ENCODE measurements at places on chromosomes 3 and 15. TPM values are rescaled to one million over a fixed set of nuclear protein-coding genes. Genes with fewer than 3 reads are reported as not detected.

DNA sequence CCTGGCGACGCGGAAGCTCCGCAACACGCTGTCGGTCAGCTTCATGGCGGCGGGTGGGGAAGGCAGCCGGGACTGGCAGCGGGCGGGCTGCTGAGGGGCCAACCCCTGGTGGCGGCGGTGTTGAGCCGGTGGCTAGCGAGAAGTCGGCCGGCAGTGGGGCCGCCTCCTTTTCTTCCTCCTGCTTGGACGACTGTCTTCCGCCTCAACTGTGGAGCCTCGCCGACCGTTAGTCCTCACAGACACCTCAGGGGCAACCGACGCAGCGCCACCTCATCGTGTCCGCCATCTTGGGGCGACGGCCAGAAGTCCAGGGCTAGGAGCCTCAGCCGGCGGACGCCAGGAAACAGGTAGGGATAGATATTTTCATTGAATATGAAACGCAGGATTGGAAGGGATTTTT lies 875.1 kb downstream of the NSUN3 start:
- DNase-seq: no peak

DNA sequence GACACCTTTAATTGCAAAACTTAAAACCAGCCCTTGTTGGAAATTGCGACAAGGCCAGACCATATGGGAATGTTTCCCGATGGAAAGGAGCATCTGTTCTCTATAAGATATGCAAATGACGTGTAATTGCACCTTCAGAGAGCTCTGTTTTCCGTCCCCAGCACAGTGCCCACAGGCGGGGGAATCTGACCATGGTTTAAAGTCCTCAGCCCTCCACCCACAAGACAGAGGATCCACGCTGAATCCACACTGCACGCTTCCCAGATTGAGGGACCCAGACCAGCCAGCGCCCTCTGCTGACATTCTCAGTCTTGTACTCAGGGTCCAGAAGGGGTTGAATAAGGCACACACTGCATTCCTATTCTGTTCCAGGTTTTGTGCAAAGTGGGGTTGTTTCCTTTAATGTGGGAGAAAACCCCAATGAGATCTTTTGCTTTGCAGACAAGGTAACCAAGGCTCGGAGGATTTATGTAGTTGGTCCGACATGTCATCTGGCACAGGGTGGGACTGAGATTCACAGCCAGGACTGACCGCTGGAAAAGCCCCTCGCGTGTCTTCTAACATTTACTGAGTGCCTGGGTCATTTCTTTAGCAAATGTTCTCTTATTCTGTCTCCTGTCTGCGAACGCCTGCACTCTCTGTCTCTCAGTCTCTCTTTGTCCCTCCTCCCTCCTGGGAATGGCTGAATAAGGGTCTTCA lies 36.8 kb upstream of the KLHL25 start:
- peak; percentile 38 for DNase-seq

Gene IL16
- total RNA-seq: 0.38 TPM

DNA sequence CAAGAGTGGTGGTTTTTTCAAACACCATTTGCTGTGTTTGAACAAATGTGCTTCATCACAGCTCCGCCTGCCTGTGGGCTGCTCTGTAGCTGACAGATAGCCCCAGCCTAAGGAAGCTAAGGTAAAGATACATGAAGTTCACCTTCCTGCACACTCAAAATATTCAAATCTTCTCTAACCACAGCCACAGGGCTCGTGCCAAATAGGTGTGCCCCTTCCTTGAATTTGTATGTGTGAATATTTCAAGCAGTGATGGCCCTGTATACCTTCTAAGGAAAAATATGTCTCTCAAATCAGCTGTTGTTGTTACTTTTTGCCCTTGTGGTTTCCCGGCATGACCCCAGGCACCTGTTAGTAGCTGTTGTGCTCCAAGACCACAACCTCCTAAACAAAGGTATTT lies 92.8 kb downstream of the CCNL1 start:
- DNase-seq: no peak

Gene GOLGA8S
- 0.81 TPM for total RNA-seq

DNA sequence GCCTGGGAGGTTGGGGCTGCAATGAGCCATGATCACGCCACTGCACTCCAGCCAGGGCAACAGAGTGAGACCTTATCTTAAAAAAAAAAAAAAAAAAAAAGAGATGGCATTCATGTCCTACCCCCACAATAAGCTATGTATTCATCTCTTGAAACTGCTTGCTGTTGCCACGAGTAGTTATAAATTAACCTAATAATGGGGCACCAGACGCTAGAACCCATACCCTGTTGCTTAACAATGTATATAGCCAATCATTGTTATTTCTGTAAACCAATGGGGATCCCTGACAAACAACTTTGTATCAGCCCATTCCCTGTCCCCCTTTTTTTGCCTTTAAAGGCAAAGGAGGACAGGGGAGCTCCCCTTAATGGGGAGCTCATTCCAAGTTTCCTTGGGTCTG lies 2.8 kb upstream of the LACTB start:
- no peak for DNase-seq

GRCh38 chr3:45332901-45333407 lies 55.4 kb upstream of the LARS2 start:
- DNase-seq: no peak

Gene AGBL1
- total RNA-seq: not detected

DNA sequence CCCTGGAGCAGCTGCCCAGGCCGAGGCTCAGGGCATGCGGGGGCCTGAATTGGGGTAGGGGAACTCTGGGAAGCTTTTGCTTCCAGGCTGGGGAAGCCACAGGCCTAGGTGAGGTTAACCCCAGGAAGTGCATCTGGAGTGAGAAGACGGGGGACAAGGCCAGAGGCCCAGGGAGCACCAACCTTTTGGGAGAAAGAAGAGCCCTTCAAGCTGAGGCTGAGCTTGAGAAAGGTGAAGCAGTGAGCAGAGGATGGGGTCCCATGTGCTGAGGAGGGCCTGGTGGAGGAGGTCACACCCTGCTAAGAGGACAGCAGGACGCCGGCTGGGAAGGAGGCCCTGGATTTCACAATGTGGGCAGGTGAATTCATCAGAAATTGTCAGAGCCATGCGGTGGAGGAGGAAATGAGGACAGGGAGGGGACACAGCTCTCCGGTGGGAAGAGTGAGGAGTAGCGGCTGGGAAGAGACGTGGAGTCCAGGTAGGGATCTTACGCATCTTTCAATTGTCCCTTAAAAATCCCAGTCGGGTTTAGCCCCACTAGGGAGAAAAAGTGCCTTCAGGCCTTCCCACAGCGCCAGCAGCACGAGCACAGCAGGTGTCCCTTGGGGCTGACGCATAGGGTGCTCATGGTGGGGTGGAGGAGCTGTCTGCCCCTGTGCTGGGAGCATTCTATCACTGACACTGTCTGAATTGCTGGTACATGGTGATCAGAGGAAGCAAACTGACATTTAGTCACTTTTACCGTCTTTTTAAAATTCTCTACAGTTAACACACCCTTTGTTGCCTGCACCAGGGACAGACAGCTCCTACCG lies 50.9 kb downstream of the HCN4 start:
- DNase-seq: no peak

GRCh38 chr15:90881181-90881977 lies 2.9 kb upstream of the FES start:
- no peak for DNase-seq

DNA sequence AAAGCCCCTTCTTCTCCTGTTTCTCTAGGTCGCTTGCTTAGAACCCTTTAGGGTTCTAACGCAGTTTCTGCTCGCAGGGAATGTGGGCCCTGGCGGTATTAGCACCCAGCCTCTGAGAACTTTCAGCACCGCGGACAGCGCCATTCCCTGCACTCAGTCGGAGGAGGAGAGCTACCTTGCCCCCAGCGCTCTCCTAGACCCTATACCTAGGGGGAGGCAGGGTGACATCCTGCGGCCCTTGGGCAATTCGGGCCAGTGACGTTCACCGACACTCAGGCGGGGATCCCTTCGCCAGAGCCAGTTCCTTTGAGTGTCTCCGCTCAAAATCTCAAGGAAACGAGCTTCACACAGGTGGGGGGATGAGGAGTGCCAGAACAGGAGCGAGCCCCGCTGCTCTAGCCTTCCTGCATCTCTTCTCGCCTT lies 1.3 kb downstream of the SLC7A14 start:
- DNase-seq: peak; percentile 80

Gene MORC1
- total RNA-seq: not detected

DNA sequence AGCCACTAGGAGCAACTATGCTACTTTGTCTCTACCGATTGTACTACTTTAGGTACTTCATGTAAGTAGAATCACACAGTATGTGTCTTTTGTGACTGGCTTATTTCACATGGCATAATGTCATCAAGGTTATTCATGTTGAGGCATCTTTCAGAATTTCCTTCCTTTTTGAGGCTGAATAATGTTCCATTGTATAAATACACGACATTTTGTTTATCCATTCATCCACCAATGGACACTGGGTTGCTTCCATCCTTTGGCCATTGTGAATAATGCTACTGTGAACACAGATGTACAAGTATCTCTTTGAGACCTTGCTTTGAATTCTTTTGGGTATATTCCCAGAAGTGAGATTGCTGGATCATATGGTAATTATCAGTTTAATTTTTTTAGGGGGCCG lies 29.2 kb downstream of the MYO5A start:
- no peak for DNase-seq

DNA sequence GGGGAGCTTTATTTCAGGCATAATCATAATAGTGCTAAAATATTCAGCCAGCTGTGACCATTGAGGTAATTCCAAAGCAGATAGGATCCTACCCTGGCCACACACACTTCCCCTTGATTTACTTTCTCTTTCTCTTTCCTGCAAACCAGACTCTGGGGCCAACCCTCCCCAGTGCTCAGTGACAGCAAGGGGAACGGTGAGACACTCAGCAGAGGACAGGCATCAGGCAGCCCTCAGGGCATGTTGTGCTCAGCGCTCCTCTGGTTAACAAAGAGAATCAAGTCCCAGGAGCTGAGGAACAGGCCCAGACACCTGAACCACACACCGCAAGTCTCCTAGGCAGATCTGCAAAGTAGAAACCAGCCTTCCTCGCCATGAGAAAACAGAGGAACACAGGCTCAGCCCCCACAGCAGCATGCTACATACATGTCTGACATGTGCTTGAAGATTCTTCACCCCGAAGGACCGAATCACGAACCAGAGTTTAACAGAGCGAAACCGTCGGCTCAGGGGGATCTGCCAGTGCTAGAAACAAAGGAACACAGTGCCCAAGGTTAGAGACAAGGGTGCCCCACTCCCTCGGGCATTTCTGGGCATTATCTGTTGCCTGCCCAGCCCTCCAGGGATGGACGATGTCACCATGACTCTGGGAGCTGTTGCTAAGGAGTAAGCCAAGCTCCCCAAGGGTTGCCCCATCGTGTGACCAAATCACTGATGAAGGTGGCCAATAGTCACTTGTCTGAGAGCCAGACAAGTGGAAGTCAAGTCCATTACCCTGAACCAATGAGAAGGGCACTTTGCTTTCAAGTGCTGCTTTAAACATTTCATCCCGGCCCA lies 17.5 kb downstream of the HDC start:
- no peak for DNase-seq

DNA sequence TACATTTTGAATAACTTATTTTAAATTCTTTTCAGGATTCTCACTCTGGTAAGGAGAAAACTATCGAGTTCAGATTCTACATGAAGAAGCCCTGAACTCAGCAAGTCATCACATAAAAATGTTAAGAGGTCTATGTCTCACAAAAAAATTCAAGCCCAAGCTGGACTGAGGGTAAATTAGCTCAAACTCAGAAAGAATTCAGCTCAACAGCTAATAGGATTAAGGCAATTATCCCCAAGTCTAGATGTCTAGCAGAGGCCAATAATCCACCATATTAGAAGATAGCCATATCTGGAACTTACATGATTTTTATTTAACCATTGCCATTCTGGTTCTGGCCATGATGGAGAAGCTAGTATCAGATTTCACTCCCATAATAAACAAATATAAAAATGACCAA lies 909.7 kb downstream of the PLOD2 start:
- no peak for DNase-seq

DNA sequence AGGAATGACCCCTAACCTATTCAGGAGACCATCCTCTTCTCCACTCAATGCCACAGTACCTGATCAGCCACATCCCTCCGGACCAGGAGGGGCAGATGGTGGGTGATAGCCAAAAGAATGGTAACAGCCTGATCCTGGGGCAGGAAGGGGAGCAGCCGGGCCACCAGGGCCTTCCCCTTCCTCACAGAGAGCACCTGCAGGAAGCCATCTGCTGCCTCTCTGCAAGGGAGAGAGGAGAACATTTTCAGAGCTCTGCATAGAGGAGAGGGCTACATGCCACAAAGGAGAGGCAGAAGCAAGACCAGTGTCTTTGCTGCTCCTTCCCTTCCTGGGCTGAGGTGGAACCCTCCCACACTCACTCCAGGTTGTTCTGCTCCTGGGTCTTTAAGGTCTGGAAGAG lies 5.5 kb upstream of the SPG11 start:
- no peak for DNase-seq

- peak; percentile 25 for DNase-seq
Observed at GRCh38 chr3:28575746-28576613, 227.4 kb upstream of the AZI2 start.

- no peak for DNase-seq
Observed at GRCh38 chr15:63519041-63519440, 14.6 kb downstream of the USP3 start.

Gene P2RY14
- not detected for total RNA-seq

- no peak for DNase-seq
Observed at GRCh38 chr3:184889312-184889904, 77.4 kb downstream of the VPS8 start.

GRCh38 chr3:78724859-78725258 lies 1042.9 kb downstream of the ROBO1 start:
- DNase-seq: no peak

Gene B3GNT5
- 28.4 TPM for total RNA-seq

- no peak for DNase-seq
Observed at GRCh38 chr3:151351219-151351618, 21.9 kb upstream of the P2RY13 start.

GRCh38 chr3:149199474-149199873 lies 22.2 kb downstream of the CP start:
- no peak for DNase-seq

DNA sequence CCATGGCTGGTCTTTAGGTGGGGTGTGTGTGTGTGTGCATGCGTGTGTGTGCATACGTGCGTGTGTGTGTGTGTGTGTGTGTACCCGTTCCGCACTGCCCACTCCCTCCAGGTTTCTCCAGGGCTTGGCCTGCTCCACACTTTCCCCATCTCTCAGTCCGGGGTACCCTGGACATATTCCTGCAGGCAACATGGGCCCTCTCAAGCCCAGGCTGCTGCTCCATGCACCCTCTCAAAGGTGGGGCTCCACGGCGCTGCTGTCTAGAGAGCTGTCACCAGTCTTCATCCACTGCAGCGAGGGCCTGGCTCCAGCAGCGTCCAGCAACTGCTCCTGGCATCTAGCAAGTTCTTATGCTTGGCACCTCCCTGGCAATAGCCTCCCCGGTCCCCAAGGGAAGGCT lies 86.1 kb downstream of the ATP10A start:
- DNase-seq: no peak

All from progenitor cell of endocrine pancreas (in vitro differentiated cells).